ENCODE measurements at places on chromosomes 5 and 9. TPM values are rescaled to one million over a fixed set of nuclear protein-coding genes. Genes with fewer than 3 reads are reported as not detected.

FPGS gene
- 70.0 TPM for total RNA-seq

GRCh38 chr9:27086818-27087680, 22.0 kb upstream of the TEK start:
- no peak for DNase-seq

SPATA31A1 gene
- not detected for total RNA-seq

GRCh38 chr9:86405926-86406325, 51.7 kb upstream of the TUT7 start:
- peak; percentile 96 for DNase-seq

DBH gene
- total RNA-seq = not detected

DNA sequence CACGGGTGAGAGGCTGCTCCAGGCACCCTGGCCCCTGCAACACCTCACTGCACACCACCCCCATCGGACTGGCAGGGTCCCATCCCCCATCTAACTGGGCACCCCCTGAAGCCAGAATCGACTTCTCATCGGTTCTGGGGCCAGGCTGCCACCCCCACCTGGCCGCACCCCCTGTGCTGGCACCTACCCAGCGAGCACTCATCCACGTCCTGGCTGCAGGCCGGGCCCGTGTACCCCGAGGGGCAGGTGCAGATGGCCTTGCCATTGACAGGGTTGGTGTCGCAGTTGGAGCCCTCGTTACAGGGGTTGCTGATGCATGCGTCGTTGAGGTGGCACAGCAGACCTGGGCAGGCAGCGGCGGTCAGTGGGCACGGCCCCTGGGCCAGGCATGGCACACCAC, 27.9 kb downstream of the NOTCH1 start:
- no peak for DNase-seq

DNA sequence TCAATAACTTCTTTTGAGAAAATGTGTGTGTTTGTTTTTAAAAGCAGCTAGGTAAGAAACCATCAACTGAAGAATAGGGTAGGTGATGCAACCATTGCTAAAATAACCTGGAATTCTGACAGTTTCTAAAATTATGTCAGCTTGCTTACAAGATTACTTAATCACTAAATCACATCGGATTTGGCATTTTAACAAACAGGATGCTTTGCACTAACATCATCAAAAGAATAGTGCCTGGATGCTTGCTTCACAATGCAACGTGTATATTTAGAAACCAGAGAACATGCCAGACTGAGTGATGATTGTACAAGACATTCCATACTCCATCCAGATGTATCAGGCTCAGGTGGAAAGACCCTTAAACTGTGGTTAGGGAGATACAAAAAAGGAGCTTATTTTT, 43.9 kb downstream of the PAM start:
- peak; percentile 18 for DNase-seq

DNA sequence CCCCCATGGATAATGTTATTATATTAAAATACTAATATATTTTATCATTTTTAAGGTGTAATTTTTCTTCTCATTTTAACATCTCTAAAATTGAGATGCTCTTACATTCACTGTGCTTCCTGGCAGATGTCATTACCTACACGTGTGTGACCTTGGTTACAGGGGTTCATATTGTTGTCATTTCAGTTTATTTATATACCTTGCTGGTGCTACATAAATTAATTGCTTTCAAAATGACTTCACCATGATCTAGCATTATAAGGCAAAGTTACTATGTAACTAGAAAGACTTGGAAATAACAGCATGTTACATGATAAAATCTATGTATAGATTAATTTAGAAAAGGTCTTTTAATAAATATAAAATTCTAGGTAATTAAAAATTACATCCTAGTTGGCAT, 60.9 kb downstream of the ARHGEF28 start:
- no peak for DNase-seq

DNA sequence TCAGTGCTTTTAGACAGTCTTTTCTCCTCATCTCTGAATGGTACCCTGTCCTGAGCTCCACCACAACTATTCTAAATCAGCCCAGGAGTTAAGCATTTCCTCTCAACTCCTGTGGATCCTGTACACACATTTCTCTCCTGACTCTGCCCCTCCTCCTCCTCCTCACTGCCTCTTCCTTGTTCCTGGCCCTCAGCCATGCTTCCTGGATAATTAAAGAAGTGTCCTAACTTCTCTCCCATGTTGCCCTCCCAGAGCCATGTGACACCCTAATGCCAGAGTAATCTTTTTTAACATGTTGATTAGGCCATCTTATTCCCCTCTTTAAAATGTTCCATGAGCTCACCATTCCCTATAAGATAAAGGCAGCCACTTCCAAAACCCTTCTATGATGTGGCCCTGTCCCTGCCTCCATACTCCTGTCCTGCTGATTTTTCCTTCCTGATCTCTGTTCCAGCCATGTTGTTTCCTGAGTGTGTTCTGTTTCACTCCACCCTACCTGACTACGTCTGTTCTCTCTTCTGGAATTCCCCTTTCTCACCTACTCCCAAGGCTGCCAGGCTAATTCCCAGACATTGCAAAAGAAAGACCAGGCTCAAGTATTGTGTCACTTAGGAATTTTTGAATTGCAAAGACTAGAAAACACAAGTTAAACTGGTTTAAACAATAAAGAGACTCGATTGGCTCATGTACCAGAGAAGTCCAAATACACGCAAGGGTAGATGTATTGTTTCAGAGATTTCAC, 295.2 kb downstream of the MAST4 start:
- peak; percentile 99 for DNase-seq

DNA sequence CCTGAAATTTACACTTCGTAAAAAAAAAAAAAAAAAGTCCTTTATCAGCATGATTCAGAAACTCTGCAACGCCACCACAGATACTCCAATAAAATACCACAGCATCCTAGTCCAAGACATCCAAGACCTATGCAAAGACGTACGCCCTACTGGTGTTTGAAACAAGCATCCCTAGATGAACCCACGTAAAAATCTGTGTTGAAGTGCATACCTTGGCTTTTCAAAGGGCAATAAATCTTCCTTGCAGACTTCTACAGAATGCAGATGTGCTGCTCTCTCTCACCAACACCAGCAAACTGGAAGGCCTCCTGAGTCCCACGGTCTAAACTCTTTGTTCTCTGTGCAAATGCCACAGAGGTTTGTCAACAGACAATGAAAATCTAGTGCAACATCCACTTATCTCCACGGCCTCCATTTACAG, 38.8 kb downstream of the MYO10 start:
- DNase-seq = no peak

- no peak for DNase-seq
Measured at GRCh38 chr9:116471944-116472506, 215.1 kb upstream of the TRIM32 start.

DNA sequence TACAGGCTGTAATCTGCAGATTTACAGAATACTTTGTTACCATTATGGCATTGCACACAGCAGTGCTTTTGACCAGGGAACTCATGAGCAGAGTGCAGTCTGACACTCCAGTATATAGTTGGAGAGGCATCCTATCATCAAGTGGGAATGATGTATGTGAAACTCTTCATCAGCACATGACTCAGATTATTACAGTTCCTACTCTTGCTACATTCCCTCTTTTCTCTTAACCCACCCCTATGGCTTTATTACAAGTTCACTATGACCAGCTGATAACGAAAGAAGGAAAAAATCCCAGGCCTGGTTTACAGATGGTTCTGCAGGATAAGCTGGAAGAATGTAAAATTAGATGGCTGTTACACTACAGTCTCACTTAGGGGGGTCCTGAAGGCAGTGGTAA, 385.9 kb downstream of the RASEF start:
- DNase-seq = peak; percentile 18

- DNase-seq = peak; percentile 23
Measured at GRCh38 chr9:87119328-87119881, 172.1 kb upstream of the GAS1 start.
